Stimulated activated CD4-positive, alpha-beta T cell treated with anti-CD3 and anti-CD28 coated beads, Interleukin-4, amount 100 ng/mL, for 24 hours (primary cell): ENCODE measurements at places on chromosomes 16 and 17.

DNA sequence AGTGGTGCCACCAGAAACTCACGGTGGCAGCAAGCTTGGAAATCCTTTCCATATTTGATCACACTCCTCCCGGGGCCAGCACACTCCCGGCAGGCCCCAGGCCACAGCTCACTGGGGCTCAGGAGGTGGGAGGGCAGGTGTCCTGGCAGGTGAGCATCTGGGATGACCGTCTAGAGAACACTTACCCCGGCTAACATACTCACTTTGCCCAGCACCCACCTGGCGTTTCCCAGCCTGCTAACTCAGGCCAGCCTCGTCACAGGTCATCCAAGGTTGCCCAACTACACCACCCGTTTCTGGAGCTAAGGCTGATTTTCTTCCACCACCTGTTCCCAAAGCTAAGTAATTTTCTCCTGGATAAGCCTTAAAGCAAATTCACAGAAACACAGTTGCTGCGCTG is 24.9 kb downstream of the FBXO31 start:
- no peak for DNase-seq

- DNase-seq = peak; percentile 69
Observed at GRCh38 chr16:22007509-22008214, at the start of gene MOSMO. Gene MOSMO (plus strand): TSS chr16:22008111. CDS start chr16:22008302, 191 bp downstream.

GRCh38 chr17:57608369-57609124 is 136.6 kb downstream of the CCDC182 start:
- DNase-seq = no peak

DNA sequence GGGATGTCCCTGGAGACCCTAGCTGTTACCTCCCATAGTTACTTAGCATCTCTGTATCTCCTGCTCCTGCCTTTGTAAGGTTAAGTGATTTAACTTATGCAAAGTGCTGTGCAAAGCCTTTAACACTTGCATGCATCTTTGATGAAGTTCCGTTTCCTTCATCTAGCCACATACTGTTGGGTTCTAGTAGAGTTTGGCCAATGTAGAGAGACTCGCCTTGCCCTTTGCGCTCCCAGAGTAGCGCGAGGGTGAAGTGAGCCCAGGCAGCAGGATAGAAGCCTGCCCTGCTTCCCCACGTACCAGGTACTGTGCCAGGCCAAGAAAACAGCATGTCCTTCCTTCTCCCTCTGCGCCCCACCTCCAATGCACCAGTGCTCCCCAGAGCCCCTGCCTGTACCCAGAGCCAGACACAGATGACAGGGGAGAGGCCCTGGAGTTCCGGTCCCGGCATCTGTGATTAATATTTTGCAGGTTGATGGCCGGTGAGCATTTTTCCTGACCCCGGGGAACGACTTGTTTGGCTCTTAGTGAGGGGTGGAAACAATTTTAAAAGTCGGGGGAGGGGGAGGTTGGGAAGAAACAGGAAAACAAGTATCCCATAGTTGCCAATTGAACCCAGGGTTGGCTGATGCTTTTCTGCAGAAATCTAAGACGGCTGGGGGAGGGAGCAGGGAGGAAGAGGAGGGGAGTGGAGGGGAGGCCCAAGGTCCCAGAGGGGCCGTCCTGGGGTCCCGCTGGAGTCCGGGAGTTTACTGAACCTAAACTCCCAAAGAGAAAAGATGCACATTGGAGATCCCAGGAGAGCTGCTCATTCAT is 13.1 kb upstream of the CDC42EP4 start:
- DNase-seq = no peak

- peak; percentile 34 for DNase-seq
Observed at GRCh38 chr16:19601083-19601976, 45.8 kb downstream of the VPS35L start.
